NCI-H2029 treated with DMSO at 0.1 percent for 48 hours (cell line): ENCODE measurements at places on chromosomes 6 and 20.

DNA sequence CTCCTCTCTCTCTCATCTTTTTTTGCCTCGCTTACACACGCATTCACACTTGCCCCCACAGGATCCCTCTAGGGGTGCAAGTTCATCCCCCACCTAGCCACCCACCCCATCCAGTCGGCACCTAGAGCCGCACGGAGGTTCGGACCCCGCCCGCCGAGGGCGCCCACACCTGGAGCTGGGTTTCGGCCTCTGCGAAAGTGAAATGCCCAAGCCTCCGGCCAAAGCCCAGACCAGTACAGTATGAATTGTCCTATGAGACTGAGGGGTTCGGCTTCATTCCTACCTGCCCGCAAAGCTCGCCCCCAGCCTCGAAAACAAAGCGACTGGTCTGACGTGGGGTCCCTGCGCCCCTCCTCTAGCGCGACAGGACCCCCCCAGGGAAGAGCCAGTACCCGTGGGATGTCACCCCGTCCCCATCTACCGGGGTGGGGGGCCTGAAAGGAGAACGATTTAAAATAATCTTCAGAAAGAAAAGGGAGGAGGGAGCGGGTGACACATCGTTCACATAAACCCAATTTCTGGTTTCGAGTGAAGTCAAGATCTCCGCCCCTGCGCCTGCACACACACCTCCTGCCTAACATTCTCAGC is 1.5 kb downstream of the TFAP2A start:
- no peak for DNase-seq

- DNase-seq = no peak
These were observed 58.8 kb downstream of the ZBTB9 start for GRCh38 chr6:33513213-33513612.

DNA sequence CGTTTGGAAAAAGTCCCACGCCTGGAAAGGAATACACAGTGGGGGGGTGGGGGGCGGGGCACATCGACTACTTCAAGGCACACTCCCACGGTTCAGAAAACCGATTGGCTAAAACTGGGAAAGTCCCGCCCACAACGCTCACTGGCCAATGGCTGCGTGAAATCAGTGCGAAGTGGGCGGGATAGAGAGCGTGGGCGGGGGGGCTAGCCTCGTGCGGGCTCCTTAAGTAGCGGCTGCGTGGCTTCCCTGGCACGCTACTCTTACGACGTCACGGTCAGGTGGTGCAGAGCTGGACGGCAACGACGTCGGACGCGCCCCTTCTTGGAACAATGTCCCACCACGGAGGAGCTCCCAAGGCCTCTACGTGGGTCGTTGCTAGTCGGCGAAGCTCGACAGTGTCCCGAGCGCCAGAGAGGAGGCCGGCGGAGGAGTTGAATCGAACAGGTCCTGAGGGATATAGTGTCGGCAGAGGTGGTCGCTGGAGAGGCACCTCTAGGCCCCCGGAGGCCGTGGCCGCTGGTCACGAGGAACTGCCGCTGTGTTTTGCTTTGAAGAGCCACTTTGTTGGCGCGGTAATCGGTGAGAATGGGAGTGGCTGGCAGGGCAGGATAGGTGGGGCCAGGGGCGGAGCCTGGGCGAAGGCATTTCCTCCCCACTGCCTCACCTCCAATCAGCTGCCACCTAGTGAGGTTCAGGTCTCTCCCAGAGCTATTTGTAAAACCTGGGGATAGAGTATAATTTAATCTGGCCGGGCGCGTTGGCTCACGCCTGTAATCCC is at the start of gene DDX43:
Gene DDX43 (plus strand): TSS at position 252 of the 778 bp plus-strand sequence. CDS start 78 bp downstream, at position 330.
- no peak for DNase-seq

DNA sequence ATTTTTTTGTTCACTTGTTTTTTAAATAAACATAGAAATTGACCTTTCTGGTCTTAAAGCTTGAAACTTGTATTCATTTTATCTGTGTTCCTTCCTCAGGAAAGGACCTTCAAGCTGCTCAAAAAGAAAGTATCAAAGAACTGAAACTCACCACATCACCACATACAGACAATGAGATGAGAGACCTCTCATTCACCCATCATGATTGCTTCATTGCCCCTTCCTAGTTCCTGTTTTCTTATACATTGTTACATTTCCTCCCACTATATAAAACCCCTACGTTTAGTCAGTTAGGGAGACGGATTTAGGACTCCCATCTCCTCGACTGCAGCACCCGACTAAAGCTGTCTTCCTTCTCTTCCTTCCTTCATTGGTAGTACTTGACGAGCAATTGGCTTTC is 180.5 kb upstream of the OPRM1 start:
- DNase-seq = no peak

DNA sequence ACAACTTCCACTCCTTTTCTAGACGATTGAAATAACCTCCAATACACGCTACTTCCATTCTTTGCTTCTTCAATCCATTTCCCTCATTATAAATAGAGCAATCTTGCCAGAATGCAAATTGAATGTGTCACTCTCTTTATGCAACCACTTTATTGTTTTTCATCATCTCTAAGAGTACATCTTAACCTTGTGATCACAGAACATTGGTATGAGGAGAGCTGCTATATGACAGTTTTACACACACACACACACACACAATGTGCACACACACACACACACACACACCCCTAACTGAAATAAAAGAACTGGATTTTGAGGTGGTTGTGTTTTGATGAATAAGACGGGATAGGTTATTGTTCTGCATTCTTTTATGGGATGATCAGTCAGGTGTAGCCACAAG is 187.0 kb downstream of the HDGFL1 start:
- DNase-seq = no peak

DNA sequence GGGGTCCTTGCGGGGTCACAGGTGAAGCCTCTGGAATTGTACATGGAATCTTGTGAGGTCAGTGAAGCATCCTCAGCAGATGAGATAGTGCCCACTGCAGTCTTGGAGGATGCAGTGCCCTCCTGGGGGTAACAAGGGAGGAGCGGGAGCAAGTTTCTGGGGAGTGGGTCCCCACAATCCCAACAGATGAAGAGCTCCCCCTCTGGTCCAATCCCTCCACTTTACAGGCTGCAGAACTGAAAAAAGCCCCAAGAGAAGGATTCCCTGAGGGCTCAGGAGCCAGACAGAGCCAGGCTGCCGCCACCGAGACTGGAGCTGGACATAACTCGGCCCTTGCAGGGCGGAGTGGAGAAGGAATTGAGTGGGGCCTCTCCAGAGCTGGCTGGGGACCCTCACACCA is 52.4 kb downstream of the TTI1 start:
- DNase-seq = no peak

DNA sequence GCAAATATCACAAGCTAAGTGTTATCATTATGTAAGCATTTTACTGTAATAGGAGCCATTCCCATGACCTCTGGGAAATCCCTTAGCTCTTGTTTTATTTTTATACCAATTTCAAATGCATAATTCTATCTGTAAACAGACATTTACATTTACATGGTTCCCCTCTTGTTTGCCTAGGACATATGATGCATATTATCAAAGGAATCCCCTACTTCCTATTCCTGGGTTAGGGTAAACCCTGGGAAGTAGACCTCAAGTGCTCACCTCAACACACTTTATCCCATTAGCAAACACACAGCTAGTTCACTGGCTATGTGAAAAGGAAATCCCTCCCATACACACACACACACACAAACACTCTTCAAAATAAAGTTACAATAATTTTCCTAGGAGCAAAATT is 27.1 kb downstream of the PDE10A start:
- DNase-seq = no peak

DNA sequence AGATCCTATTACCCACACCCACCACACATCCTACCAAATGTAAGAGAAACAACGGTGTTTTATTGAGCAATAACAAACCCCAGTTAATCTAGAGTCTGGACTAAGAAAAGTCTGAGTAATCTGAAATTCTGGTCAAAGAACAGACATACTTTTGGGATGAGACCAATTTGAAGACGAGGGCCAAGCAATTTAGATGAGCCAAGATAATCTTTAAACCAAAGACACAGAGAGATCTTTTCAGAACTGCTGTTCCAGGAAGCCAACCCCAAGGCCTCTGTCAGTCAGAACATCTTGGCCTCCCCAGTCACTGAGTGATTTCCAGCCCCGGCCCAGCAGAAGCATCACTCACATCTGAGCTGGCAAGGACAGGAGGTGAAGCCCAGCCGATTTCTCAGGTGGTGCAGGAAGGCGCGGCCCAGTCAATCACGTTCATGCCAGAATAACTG is 118.5 kb upstream of the SYNDIG1 start:
- DNase-seq = no peak

- DNase-seq = no peak
These were observed 166.3 kb upstream of the STXBP5 start for GRCh38 chr6:147037881-147038280.
